ENCODE measurements at places on chromosomes 3 and 15. TPM values are rescaled to one million over a fixed set of nuclear protein-coding genes. Genes with fewer than 3 reads are reported as not detected.
A peak's percentile ranks its signal among the peaks of the same experiment; 100 is the strongest.

DNA sequence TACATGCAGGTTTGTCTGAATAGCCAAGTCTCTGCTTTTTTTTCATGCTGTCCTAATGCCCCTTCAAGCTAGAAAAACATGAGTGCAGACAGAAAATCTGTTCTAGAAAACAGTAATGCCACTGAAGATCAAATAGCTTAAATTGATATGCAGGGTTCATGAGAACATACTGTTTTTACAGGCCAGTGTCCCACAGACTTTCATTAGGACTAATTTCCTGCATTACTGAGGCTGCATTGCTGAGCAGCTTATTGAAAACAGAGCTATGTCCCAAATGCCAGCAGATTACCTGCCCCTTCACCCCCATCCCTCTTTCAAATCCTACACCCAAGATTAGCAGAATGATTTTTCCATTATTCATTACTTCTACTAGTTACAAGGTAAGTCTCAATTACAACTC lies 665 bp downstream of the TM4SF18 start:
- H3K4me3 ChIP-seq, result no peak overlapping the region
- peaks cover 6% of the 10 kb centered on the region for H3K4me1 ChIP-seq
- H3K36me3 ChIP-seq, result no peaks in the 10 kb centered on the region
- no peak for DNase-seq
- H3K27me3 ChIP-seq, result no peaks in the 10 kb centered on the region

DNA sequence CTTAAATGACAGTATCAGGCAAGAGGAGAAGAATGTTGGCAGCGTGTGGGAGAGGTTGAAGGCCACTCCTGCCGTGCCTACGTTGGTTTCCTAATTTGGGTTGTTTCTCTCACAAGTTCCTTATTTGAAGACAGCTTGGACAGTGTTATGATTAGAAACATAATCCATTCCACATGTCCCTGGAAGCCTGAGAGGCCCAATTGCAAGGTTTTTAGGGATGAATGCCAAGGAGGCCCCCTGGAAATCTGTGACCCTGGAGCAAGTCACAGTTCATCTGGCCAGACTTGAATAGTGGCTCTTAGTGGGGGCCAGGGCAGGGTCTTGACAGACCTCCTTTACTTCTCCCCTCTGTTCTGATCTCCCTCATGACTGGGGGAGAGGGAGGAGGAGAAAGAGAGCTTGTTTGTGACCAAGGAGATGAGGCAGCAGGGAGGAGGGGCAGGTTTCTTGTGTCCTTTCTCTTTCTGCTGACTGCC lies 584.4 kb upstream of the TBL1XR1 start:
- DNase-seq, result peak; percentile 75
- H3K27ac ChIP-seq, result peak overlapping the region; percentile 78
- no peak overlapping the region for H3K4me3 ChIP-seq
- H3K27me3 ChIP-seq, result no peaks in the 10 kb centered on the region
- H3K36me3 ChIP-seq, result no peaks in the 10 kb centered on the region
- H3K4me1 ChIP-seq, result peaks cover 11% of the 10 kb centered on the region

DNA sequence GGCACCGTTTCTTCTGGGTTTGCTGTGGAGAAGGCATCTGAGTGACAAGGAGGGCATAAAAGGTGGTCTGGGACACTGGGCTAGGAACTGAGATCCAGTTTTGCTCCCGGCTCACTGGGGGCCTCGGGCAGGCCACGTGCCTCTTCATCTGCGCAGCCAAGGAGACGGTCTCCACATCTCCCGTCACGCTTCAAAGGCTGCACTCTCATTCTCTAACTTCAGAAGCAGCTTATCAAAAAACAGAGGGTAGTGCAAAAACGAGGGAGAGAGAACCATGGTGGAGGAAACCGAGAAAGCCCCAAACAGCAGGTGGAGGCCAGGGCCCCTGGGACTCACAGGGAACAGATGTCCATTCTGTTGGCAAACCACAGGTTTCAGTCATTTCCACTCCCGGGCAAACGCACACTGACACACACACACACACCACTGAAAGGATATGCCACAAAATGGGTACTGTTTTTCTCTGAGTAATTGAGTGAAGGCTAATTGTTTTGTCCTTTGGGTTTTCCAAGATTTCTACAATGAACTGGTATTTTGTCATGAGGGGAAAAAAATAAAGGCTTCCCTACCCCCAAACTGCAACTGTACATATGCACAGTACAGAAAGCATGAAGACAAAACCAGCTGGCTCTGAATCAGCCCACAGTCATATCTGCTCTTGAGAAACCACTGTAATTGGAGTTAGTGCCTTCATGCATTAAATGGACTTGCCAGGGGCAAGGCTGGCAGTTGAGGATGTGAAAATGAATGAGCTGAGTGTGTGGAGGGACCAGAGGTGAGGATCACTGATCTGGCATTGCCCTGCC lies 71.9 kb downstream of the MGLL start:
- H3K36me3 ChIP-seq, result no peaks in the 10 kb centered on the region
- H3K27ac ChIP-seq, result no peak overlapping the region
- peaks cover 6% of the 10 kb centered on the region for H3K4me1 ChIP-seq

Gene IQCF5
- total RNA-seq, result not detected

- no peaks in the 10 kb centered on the region for H3K27me3 ChIP-seq
- no peak for DNase-seq
Measured at GRCh38 chr3:196641333-196642054, 2.0 kb downstream of the NRROS start.

DNA sequence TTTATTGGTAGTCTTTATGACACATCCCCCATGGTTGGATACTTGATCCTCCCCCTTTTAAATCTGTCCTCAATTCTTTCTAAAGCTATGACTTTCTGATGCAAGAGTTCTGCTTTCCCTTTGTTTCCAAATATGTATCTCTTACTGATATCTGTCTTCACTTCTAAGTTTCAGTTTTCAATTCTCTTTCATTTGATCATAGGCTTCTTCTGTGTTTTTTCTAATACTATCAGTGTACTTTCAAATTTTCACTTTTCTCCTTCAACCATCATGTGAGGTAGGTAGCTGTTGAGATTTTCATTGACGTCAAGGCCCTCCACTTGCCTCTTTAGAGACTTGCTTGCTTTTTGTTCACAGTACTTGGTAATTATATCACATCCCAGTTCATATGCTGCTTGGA lies 436.5 kb downstream of the CNTN4 start:
- no peaks in the 10 kb centered on the region for H3K27me3 ChIP-seq
- DNase-seq, result no peak
- H3K4me1 ChIP-seq, result no peaks in the 10 kb centered on the region
- H3K4me3 ChIP-seq, result no peak overlapping the region

Gene CYP8B1
- 0.46 TPM for total RNA-seq

DNA sequence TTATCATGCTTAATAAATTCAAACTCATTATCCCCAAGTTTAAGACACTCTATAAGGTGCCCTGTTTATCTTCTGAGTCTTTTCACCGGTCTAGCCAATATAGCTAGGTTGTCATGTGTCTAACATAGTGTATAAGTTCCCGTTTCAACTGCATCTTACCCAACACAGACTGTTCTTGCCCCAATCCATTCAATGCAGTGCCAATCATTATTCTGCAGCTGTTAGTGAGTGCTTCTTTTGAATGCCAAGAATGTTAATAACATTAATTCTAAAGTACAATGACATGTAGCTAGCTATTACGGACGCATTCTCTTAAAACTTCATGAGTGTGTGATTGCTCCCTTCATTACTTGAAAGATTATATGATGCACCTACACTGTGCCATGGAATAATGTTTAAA lies 646.4 kb upstream of the NR2F2 start:
- no peak for DNase-seq
- H3K36me3 ChIP-seq, result no peaks in the 10 kb centered on the region
- no peak overlapping the region for H3K27ac ChIP-seq
- H3K4me3 ChIP-seq, result no peak overlapping the region
- H3K4me1 ChIP-seq, result peaks cover 1% of the 10 kb centered on the region
- no peaks in the 10 kb centered on the region for H3K27me3 ChIP-seq

DNA sequence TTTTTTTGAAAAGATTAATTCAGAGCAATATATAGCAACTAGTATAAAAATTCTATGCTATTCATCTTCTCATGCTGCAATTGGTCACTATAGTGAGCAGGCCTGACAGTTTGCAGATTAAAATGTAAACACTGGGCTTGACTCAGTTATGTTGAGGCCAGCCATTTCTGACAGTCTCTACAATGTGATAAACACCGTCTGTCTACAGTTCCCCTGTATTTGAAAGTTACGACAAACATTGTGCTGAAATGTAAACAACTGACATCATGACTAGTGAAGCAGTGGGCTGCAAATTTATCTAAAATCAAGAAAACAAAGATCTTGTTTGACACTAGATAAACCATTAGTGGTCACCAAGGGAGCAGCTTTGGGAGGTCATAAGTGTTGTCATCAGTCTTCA lies 197.4 kb downstream of the ISL2 start:
- H3K4me3 ChIP-seq, result no peak overlapping the region
- no peak overlapping the region for H3K27ac ChIP-seq
- no peaks in the 10 kb centered on the region for H3K4me1 ChIP-seq
- no peaks in the 10 kb centered on the region for H3K36me3 ChIP-seq

Gene TRNT1
- 13.1 TPM for total RNA-seq

DNA sequence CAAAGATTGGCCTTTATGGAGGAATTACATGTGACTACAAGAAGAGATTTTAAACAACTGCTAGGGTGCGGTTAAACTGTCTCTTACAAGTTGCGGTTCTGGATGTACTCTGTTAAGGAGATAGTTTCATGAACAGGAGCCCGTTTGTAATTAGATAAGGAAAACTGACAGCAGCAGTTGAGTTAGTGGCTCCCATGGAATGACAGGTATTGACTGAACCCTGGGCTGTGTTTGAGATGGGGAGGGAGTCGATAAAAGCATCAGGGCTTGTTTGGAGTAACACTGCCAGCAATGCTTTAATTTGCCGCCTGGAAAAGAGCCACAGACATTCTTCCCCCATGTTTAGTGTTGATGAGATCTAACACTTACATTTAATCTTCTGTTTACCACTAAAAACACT lies 139.9 kb downstream of the ROBO2 start:
- H3K4me3 ChIP-seq, result no peak overlapping the region
- no peaks in the 10 kb centered on the region for H3K27me3 ChIP-seq
- H3K36me3 ChIP-seq, result no peaks in the 10 kb centered on the region
- H3K27ac ChIP-seq, result no peak overlapping the region

Gene CCR4
- total RNA-seq, result 0.22 TPM

- H3K4me1 ChIP-seq, result peaks cover 5% of the 10 kb centered on the region
- no peaks in the 10 kb centered on the region for H3K36me3 ChIP-seq
- H3K4me3 ChIP-seq, result no peak overlapping the region
- no peaks in the 10 kb centered on the region for H3K27me3 ChIP-seq
Measured at GRCh38 chr3:15903164-15903563, 105.4 kb upstream of the ANKRD28 start.

DNA sequence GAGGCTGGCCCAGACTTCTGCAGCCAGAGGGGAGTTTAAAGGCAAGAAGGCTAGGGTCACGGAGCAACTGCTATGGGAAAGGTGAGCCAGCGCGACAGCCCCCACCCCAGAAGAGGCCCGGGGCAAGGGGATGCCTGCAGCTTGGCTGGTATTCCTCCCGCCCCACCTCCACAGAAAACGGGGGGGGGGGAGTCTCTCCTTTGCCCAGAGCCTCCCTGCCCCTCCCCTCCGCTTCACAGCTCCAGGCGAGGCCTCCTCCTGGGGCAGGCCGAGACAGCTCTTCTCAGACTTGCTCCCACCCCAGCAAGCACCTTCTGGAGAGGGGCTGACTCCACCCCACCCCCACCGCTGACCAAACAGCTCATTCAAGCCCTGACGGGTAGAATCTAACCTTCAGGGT lies 13.4 kb downstream of the ANP32A start:
- H3K27me3 ChIP-seq, result no peaks in the 10 kb centered on the region

DNA sequence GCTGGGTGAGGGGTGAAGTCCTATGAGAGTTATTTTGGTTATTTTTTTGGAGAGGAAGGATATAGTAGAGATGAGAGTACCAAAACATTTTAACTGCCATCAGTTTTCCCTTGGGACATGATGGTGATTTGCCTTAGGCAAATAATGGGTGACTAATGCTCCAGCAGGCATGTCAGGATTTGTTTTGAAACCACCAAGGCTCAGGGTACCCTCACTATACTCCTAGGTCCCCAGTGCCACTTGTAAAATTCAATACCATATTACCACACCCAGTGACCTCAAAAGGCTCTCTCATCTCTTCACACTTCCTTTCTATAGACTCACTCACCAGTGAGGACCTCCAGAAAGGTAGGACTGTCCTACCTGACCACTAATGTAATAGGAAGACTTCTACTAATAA lies 83.6 kb downstream of the WDR72 start:
- no peak for DNase-seq
- H3K27ac ChIP-seq, result no peak overlapping the region
- no peak overlapping the region for H3K4me3 ChIP-seq
- no peaks in the 10 kb centered on the region for H3K4me1 ChIP-seq
- no peaks in the 10 kb centered on the region for H3K36me3 ChIP-seq

Gene DUOXA1
- total RNA-seq, result 0.40 TPM

Gene WDR93
- 0.82 TPM for total RNA-seq

- no peaks in the 10 kb centered on the region for H3K27me3 ChIP-seq
- H3K4me3 ChIP-seq, result peak overlapping the region; percentile 67
- peak overlapping the region; percentile 96 for H3K27ac ChIP-seq
- peaks cover 15% of the 10 kb centered on the region for H3K4me1 ChIP-seq
- peak; percentile 89 for DNase-seq
Measured at GRCh38 chr15:68578175-68578979, 416 bp upstream of the CORO2B start.

- H3K27ac ChIP-seq, result no peak overlapping the region
- no peaks in the 10 kb centered on the region for H3K4me1 ChIP-seq
- H3K36me3 ChIP-seq, result no peaks in the 10 kb centered on the region
- DNase-seq, result peak; percentile 23
- no peaks in the 10 kb centered on the region for H3K27me3 ChIP-seq
Measured at GRCh38 chr3:161914703-161915417, 418.3 kb downstream of the OTOL1 start.

DNA sequence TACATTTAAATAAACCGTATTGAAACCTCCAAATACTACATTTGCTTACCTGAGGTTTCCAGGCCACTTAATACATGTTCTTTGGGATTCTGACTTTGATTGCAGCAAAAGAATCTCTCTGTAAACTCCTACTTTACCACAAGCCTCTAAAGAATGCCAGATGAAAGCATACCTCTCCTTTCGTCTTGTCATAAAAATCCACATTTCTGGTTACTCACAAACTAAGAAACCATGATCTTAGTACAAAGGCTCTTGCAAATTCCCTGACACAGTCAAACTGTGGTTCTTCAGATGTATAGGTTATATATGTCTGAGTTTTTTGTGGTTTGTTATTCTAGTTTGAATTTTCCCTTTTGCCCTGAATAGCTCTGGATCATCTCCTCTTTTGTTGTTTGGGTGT lies 188.4 kb downstream of the RAP2B start:
- H3K4me1 ChIP-seq, result no peaks in the 10 kb centered on the region
- no peak overlapping the region for H3K4me3 ChIP-seq
- no peaks in the 10 kb centered on the region for H3K36me3 ChIP-seq
- H3K27me3 ChIP-seq, result no peaks in the 10 kb centered on the region
- DNase-seq, result no peak
- no peak overlapping the region for H3K27ac ChIP-seq

Gene PPP1R14D
- total RNA-seq, result not detected

GRCh38 chr3:10518506-10519150 lies 13.2 kb upstream of the ATP2B2 start:
- peak; percentile 9 for DNase-seq
- H3K36me3 ChIP-seq, result no peaks in the 10 kb centered on the region
- H3K4me3 ChIP-seq, result no peak overlapping the region
- no peaks in the 10 kb centered on the region for H3K4me1 ChIP-seq
- H3K27me3 ChIP-seq, result no peaks in the 10 kb centered on the region

Gene SOX2
- total RNA-seq, result not detected

All from ovary (tissue), 10 donors.